ENCODE measurements at places on chromosomes 7 and 10.
A peak's percentile ranks its signal among the peaks of the same experiment; 100 is the strongest.

DNA sequence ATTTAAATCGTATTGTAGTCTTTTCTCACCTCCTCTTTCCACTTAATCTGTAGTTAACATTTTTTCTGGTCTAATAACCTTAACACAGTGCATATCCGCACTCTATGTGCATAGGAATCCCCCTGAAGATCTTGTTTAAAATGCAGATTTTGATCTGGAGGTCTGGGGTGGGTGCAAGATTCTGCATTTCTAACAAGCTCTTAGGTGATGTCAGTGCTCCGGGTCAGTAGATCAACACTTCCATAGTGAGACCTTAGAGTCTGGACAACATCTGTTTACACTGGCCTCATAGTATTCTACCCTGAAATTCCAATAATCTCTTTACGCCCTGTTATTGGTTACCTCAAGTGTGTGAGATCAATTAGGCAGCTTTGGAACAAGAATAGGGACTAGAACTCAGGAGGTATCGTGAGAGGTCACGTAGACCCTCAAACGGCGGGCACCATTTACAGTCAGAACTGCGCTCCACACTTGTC, 434 bp upstream of the PLEKHA8 start:
- no peak for DNase-seq

DNA sequence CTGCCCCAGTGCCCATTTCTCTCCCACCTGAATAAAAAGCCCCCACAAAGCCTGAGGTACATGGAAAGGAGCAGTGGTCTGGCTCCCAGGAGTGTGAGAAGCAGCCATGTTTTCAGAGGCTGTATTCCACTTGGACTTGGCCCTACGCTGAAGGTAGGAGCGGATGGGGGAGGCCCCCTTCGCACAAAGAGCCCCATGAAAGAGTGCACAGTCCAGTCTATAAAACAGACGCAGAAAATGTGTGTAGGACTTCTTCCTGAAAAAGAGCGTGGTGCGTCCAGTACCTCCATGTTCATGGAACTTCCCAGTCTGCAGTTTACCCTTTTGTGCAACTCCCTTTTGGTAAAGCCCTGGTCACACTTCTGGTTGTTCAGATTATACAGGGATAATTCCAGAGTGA, 69.3 kb downstream of the EGFR start:
- DNase-seq: no peak

DNA sequence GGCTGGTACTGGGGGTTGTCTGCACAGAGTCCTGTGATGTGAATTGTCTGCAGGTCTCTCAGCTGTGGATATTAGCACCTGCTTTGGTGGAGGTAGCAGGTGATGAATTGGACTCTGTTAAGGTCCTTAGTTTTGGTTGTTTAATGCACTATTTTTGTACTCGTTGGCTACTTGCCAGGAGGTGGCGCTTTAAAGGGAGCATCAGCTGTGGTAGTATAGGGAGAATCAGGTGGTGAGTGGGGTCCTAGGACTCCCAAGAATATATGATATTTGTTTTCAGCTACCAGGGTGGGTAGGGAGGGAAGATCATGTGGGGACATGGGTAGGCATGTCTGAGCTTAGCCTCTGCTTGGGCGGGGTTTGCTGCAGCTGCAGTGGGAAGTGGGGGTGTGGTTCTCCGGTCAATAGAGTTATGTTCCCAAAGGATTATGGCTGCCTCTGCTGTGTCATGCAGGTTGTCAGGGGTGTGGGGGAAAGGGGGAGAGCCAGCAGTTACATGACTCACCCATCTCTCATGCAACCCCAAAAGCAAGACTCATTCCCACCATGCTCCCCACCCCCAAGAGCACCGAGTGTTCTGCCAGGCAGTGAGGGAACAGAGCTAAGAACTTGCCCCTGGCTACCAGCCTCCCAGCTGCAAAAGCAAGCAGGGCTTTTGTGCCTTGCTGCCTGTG, 53.7 kb upstream of the ZNF273 start:
- no peak for DNase-seq

GRCh38 chr10:7551950-7552716, 114.6 kb downstream of the ITIH5 start:
- no peak for DNase-seq

DNA sequence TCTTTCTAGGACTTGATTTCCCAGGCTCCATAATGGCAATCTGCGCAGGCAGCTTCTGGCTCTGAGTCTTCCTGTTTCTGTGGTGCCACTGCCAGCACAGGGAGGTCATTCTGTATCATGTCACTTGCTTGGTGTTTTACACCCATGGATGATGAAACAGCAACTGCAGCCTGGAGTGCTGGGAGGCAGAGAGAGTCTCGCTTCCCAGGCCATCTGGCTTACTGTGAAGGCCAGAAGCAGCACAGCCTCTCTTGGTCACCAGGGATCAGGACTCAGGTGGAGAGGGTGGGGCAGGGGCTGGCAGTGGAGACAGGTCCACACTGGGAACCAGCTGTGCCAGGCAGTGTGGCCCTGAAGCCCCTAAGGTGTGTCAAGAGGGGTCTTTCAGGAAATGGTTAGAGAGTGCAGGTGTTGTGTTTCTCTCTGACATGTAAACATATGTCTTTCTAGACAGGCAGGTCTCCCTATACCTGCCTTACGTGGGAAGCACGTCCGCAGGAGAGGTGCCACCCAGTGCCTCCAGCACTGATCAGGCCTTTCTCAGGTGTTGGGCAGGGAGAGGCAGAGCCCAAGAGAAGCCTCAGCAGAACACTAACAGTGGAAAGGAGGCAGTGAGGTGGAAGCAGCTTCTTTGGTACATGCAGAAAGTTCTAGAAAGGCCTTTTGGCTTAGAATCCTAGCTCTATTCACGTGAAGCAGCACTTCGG, 71.4 kb downstream of the INSIG1 start:
- DNase-seq: no peak

DNA sequence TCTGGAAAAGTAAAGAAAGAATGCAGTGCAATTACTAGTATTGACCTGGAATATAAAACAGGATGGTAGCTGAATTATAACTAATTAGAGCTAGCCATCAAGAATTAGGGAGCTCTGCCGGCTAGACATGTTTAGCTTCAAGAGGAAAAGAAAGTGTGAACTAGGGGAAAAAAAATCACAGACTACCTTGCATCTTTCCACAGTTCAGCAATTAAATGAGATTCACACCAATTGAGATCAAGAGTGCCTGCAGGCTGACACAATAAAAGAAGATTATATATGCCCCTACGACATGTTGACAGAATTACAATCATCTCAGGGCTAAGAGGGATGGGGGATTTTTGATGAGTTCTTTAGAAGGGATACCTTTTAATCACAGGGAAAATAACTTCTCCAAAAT, 303.3 kb upstream of the CELF2 start:
- DNase-seq: no peak

- no peak for DNase-seq
Measured at GRCh38 chr10:87816898-87817608, 973 bp downstream of the ATAD1 start.

GRCh38 chr7:93015779-93016481, 101.8 kb downstream of the SAMD9 start:
- no peak for DNase-seq

DNA sequence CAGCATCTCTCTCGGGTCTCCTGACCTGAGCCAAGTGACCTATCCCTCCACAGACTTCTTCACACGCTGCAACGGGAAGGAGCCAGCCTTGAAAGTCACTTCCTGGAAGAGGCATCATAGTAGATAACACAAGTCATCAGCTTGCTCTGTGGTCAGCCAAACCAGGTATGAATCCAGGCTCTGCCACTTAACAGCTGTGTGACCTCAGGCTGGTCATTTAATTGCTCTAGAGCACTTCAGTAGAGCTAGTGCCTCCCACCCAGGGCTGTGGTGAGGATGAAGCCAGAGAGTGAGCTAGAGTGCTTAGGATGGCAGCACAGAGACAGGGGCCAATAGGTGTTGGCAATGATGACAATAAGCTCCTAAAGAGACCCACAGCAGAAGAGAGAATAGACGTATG, 247.7 kb upstream of the ZMIZ1 start:
- DNase-seq: no peak

DNA sequence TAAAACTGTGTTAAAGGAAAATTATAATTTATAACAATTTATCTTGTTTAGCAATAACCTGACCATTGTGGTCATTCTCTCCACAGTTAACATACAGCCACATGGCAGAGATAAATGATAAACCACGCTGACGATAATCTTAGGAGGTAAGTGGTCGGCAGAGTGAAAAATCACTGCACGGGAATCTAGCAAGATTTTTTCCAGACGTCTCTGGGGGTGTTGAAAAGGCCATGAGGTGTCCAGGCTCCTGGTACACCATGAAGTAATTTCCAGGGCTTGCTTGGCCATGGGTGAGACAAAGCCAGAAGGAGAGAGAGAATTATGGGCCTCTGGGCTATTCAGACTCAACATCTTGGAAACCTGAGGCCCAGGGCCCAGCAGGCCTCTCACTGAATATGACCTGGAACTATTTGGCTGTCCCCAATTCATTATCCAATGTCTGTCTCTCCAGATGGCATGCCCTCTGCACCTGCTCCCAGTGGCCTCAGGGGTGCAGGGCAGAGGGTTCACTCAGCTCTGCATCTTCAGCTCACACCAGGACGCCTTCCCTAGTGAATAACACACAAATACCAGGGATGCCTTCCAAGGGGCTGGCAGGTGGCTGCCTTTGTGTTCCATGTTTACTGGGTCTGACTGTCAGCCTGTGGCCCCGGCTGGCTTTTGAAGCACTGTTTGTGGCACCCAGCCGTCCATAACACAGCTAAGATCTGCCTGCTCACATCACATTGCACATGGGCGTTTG, 590.4 kb upstream of the PFKP start:
- no peak for DNase-seq

GRCh38 chr7:91165846-91166230, 98.4 kb upstream of the FZD1 start:
- DNase-seq: no peak

DNA sequence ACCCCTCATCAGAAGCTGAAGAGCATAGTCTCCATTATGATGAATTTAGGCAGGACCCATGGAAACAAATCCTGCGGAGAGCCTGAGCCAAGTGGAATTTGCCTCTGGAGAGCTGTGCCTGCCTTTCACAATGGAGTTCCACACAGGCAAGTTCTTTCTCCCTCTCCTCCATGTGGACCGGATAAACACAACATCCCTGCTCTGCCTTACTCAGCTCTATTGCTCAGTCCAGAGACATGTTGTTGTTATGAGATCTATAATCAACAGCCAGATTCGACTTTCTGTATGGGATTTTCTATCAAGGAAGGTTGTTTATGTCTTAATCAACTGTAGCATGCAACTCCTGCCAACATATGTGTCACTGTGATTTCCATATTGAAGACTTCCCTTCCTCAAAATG, 59.5 kb upstream of the ELMO1 start:
- DNase-seq: no peak

GRCh38 chr7:24908166-24908565, 71.8 kb downstream of the OSBPL3 start:
- no peak for DNase-seq

- peak; percentile 92 for DNase-seq
Measured at GRCh38 chr10:43322769-43323168, 48.7 kb upstream of the FXYD4 start.

DNA sequence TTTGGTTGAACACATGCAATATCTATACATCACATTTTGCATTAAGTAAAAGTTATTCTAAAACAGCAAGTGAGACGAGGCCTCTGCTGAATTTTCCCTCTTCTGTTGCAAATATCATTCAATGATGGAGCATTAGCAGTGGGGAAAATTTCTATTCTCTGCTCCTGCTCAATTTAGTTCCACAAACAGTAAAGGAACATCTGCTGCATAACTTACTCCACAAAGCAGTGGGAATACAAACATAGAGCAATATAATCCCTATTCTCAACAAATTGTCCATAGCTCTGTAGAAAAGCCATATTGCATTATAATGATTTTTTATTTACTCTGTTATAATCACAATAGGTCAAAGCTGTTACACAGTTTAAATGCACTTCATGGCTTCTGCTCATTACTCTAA, 5.9 kb downstream of the AGR3 start:
- no peak for DNase-seq

GRCh38 chr7:134174795-134175261, 47.7 kb downstream of the LRGUK start:
- DNase-seq: no peak

DNA sequence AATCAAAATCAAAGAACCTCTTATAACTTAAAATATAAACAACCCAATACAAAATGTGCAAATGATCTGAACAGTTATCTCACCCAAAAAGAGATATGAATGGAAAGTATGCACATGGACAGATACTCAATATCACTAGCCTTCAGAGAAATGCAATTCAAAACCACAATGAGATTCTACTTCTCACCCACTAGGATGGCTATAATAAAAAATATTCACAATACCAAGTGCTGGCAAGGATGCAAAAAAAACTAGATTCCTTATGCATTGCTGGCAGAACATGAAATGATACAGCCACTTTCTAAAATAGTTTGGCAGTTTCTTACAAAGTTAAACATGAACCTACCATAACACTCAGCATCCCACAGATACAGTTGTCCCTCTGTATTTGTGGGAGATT, 130.1 kb upstream of the LRRN3 start:
- DNase-seq: no peak

GRCh38 chr7:116886543-116887156, 24.3 kb downstream of the CAPZA2 start:
- no peak for DNase-seq

DNA sequence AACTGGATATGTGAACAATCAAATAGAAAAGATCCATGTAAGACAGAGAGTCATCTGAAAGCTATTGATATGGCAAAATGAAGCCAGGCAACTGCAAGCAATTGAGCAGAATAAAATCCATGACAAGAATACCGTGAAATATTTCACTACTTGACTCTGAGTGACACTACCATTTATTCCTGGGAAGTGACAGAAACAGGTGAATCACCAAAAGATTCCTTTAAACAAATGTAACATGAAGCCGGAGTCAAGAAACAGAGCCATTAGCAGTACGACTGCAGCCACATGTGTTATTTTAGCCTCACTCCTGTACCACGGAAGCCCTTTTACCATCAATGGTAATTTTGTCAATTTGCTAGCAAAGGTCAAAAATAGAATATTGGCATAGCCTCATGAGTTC, 197.7 kb upstream of the POT1 start:
- no peak for DNase-seq

GRCh38 chr7:107597953-107598352, 17.9 kb downstream of the BCAP29 start:
- no peak for DNase-seq

- DNase-seq: no peak
Measured at GRCh38 chr10:86957471-86958115, at the start of gene MMRN2. Gene MMRN2 (minus strand): TSS chr10:86957615. CDS start chr10:86957541, 74 bp downstream.
